ENCODE measurements at places on chromosomes 3 and 15.

DNA sequence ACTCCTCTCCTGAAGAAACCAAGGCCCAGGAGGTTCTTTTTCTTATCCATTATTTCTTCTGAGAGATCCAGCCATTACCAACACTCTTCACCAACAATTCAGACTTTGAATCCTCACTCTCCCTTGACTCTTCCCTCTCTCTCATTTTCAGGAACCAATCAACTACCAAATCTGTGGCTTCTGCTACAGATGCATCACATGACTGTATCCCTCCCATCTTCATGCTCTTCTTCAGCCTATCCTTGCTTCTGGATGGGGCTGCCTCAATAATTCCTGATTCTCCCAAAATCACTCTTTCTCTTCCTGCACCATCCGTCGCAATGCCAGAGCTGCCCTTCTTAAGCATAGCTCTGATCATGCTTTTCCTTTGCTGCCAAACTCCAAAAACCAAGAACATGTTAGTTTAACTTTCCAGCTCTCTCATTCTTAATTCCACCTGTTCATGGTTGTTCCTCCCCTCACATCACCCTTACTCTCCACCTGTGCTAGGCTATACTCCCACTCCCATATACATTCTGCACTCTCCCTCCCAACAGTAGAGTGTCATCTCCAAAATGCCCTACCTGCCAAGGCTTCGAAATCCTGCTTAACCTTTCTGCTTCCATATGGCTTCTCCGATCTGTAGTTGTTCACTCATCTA, 13.5 kb downstream of the PLD1 start:
- DNase-seq = no peak

DNA sequence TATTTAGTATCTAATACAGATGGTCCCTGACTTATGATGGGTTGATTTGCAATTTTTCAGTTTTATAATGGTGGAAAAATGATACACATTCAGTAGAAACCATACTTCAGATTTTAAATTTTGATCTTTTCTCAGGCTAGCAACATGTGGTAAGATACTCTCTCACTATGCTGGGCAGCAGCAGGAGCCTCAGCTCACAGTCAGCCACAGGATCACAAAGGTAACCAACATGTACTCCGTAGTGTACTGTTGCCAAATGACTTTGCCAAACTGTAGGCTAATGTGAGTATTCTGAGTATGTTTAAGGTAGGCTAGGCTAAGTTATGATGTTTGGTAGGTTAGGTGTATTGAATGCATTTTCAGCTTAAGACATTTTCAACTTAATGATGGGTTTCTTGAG, 498.6 kb upstream of the DPPA4 start:
- no peak for DNase-seq

GRCh38 chr3:64059484-64060175, 36.3 kb upstream of the PSMD6 start:
- DNase-seq = no peak

DNA sequence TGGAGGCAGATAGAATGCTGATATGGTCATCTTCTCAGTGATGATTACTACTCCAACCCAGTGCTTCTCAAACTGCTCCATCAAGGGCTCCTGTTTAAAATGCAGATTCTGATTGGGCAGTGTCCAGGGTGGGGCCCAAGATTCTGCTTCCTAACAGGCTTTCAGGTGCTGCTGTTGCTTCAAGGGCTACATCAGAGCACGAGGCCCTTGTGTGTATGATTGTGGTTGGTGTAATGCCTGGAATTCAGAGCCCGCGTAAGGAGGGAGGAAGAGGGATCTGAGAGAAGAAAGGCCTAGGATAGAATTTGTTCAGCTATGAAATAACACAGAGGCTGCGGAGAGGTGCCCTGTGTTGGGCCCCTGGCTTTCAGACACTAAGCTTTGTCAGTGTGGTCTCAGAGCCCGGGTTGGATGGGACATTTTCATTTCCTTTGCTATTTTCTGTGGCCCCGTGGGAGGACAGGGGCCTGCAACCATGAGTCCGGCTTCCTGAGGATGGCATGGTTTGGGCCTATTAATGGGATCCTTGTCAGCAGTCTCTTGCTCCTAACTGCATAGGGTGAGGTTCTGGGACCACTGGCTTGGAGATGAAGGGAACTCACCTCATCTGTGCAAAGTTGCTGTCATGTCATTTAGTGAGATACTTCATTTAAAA, 53.0 kb downstream of the ATP1B3 start:
- DNase-seq = no peak

DNA sequence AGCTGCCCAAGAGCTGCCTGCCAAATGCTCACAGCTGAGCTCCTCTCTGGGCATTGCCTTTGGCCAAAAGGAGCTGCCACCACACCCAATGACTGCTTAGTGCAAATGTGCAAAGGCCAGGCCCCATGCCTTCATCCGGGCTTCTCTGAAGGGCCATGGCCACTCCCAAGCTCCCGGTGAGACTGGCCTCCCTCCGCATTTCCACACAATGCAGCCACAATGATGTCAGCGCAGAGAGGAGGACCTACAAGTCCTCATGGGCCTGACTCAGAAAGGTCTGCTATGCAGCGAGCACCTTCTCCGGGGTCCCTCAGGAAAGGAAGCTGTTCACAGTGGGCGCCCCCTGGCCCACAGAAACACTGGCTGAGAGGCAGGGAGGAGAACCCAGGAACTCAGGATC, 12.7 kb downstream of the OXTR start:
- no peak for DNase-seq

GRCh38 chr15:65062726-65063125, 5.1 kb downstream of the RASL12 start:
- DNase-seq = no peak

- no peak for DNase-seq
Measured at GRCh38 chr3:128745742-128746141, 19.8 kb downstream of the RAB7A start.

All from stimulated activated CD4-positive, alpha-beta T cell treated with anti-CD3 and anti-CD28 coated beads, TNF-alpha, amount 100 ng/mL, for 24 hours (primary cell).